ENCODE measurements at places on chromosomes 3 and 15. TPM values are rescaled to one million over a fixed set of nuclear protein-coding genes. Genes with fewer than 3 reads are reported as not detected.

Gene TLR9
- 0.15 TPM for polyA plus RNA-seq

Gene SCN5A
- polyA plus RNA-seq, result 0.71 TPM

Gene CLSTN2
- polyA plus RNA-seq, result 74.6 TPM

Gene GPR171
- polyA plus RNA-seq, result 2.6 TPM

Gene IL5RA
- polyA plus RNA-seq, result 0.07 TPM

Gene PEX11A
- polyA plus RNA-seq, result 15.0 TPM

Gene MRPS22
- 35.9 TPM for polyA plus RNA-seq

Gene ITGA11
- 34.5 TPM for polyA plus RNA-seq

Gene NOX5
- polyA plus RNA-seq, result 1.1 TPM

Gene C15orf40
- polyA plus RNA-seq, result 8.4 TPM

Gene CTDSPL
- polyA plus RNA-seq, result 36.4 TPM

Gene CD276
- polyA plus RNA-seq, result 69.2 TPM

Gene NKIRAS1
- 18.9 TPM for polyA plus RNA-seq

Gene GRIP2
- 1.6 TPM for polyA plus RNA-seq

Gene LDHAL6B
- not detected for polyA plus RNA-seq

Gene CYP8B1
- polyA plus RNA-seq, result not detected

Gene MESP1
- not detected for polyA plus RNA-seq

Gene IMPDH2
- polyA plus RNA-seq, result 381 TPM

Gene GRK7
- 0.02 TPM for polyA plus RNA-seq

Gene EFHB
- 0.43 TPM for polyA plus RNA-seq

Gene SYNPR
- polyA plus RNA-seq, result not detected

Gene MYLK
- polyA plus RNA-seq, result 645 TPM

All from ovary (tissue), 10 donors.